Right lung (tissue), 10 donors: ENCODE measurements at places on chromosomes 3 and 15. TPM values are rescaled to one million over a fixed set of nuclear protein-coding genes. Genes with fewer than 3 reads are reported as not detected.

- DNase-seq, result no peak
Measured at GRCh38 chr15:101559952-101560351, 70.4 kb upstream of the PCSK6 start.

GRCh38 chr3:43093006-43093405 is 12.9 kb downstream of the POMGNT2 start:
- no peak for DNase-seq

DNA sequence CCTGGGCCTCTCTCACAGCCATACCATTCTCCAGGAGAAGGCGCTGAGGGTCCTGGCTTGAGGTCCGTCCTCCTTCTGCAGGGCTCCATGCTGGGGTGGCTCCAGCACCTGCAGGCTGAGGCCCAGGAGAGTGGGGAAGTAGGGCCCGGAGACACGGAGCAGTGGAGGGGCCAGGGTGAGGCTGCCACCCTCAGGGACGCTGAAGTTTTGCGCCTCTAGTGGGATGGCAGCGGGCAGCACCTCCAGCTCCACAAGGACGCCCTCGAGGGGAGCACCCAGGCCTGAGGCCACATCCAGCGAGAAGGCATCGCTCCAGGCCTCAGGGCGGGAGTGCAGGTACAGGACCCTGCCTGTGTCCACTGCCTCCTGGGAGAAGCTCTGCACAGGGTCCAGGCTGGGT is 27.5 kb downstream of the CSPG4 start:
- no peak for DNase-seq

GRCh38 chr15:81000624-81001151 is at the start of gene TLNRD1:
Gene TLNRD1 (plus strand): TSS chr15:81000923. CDS start chr15:81002272, 1,349 bp downstream.
- peak; percentile 92 for DNase-seq

- DNase-seq, result no peak
Measured at GRCh38 chr3:170713653-170714052, 127.8 kb upstream of the SLC7A14 start.

GRCh38 chr3:71512000-71512399 is 71.5 kb downstream of the FOXP1 start:
- DNase-seq, result no peak

- no peak for DNase-seq
Measured at GRCh38 chr3:185900228-185900627, 37.6 kb downstream of the TRA2B start.

BSN gene
- 0.87 TPM for polyA plus RNA-seq
